Activated T-cell treated with anti-CD3 and anti-CD28 coated beads, Interleukin-2, amount 50 U/mL, for 48 hours (primary cell): ENCODE measurements at places on chromosomes 2 and 18.
A peak's percentile ranks its signal among the peaks of the same experiment; 100 is the strongest.

GRCh38 chr18:48057018-48057417 is 126.6 kb upstream of the SMAD2 start:
- no peak for DNase-seq

GRCh38 chr2:221529943-221530652 is 42.0 kb downstream of the EPHA4 start:
- DNase-seq = no peak

DNA sequence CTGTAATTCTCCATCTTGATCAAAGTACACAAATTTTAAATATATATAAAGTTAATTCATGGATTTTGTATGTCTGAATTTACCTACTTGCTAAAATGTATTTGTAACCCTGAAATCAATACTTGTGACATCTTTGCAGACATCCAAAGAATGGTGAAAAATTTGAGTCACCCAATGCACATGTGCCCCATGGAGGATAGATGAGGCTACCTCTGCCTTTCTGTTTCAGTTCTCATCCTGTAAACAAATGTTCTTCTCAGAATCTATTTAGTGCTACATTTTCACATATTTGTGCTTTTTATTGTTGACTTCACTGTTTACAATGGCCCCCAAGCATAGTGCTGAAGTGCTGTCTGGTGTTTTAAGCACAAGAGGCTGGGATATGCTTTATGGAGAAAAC is 171.5 kb downstream of the LRATD1 start:
- DNase-seq = no peak

DNA sequence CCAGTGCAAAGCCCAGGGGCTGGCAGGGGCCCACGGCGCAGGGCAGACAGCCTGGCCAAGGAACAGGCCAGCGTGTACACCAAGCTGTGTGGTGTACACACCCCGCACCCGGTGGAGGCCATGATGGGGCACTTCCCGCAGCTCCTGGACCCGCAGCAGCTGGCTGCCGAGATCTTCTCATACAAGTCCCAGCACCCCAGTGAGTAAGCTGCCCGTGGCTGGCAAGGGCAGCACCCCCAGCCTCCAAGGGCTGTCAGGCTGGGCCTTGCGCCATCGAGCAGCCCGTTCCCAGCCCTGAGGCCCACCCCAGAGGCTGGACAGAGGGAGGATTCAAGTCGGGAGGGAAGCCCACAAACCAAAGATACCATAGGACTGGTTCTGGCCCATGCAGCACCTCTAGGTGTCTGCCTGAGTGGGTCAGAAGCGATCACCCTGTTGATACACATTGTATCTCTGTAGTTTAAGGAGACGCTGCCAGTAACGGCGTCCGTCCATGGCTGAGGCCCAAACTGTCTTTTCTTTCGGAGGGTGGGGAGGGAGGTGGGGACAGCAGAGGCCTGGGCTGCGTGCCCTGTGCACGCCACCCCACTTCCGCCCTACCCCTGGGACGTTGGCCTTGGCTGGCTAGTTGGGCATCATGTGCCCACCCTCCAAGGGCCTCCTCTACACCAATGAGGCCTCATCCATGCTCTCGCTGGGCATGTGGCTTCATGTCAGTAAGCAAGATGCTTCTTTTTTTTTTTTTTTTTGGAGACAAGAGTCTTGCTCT is 16.8 kb upstream of the MTERF4 start:
- DNase-seq = no peak

DNA sequence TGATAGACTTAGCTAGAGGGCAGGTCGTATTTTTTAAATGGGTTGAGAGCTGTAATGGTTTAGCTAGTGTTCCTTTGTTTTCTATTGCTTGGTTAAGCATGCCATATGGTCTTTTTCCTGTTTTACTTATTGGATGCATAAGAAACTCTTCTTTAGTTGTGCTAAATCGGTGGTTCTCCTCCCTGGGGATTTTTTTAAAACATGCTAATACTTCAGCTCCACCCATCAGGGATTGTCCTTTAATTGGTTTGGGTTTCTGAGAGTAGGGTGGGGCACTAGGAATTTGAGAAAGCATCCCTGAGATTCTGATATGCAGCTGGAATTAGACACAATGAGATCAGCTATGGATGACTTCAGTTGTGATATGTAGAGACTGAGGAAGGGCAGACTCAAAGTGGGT is 497.2 kb downstream of the THSD7B start:
- no peak for DNase-seq

DNA sequence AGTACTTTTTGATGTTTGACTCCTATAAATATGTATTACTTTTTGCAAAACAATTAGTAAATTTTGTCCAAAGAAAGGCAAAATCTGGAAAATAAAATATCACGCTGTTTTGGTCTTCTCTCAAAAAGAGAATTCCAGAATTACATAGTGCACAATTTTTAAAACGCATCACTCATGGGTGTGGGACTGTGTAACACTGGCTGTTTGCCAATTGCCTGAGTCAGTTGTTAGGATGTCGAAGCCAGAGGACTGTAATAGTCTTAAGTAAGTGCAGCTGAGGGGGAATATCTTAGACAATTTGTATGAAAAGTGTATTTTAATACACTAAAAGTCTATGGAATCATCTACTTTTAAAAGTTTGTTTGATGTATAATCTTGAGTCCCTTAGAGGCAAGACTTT is 24.1 kb upstream of the EPHA4 start:
- no peak for DNase-seq

GRCh38 chr2:168613551-168613950 is 157.5 kb downstream of the CERS6 start:
- DNase-seq = no peak

DNA sequence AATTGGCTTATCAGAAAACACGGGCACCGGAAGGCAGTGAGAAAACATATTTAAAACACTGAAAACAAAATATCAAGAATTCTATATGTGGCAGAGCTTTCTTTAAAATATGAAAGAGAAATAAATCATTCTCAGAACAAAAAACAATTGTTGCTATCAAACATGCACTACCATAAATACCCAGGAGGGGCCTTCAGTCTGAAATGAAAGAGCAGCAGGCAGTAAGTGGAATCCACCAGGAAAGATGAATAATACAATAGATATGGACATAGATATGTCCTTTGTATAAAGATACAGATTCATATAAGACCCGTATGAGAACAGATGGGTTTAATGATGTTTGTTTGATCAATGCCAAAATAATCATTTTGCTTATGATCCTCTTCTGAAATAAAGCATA is 142.0 kb downstream of the TMEM18 start:
- no peak for DNase-seq

GRCh38 chr2:96138179-96139145 is at the start of gene ASTL:
ASTL (minus strand) TSS chr2:96138502; CDS start chr2:96138436, 66 bp downstream.
- peak; percentile 77 for DNase-seq

DNA sequence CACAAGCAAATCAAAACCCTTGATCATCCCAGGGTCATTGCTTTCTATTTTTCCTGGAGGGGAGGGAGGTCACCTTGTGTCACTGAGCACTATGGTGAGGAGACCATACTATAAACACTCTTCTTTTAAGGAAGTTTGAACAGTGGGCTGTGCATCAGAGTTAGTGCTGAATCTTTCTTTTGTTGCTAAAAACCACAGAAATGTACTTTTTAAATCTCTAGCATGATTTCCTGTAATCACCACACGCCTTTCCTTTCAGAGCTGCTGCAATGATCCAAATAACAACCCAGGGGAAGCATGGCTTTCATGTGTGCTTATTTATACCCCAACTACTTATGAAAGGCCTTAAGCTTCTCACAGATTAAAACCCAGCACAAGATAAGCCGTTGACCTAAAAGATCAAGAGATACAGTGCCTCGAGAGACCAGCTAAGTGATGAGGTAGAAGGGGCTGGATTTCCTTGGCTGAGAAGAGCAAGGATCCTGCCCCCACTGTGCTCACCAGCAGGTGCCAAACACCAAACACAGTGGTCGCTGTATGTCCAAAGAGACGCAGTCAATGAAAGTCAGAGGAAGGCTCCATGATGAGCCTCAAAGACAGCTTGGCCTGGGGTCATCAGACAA is 34.7 kb downstream of the TRABD2A start:
- DNase-seq = no peak

GRCh38 chr2:64359892-64360657 is 93.9 kb upstream of the LGALSL start:
- DNase-seq = peak; percentile 82

- DNase-seq = no peak
Measured at GRCh38 chr2:197284956-197285355, 25.6 kb downstream of the ANKRD44 start.

DNA sequence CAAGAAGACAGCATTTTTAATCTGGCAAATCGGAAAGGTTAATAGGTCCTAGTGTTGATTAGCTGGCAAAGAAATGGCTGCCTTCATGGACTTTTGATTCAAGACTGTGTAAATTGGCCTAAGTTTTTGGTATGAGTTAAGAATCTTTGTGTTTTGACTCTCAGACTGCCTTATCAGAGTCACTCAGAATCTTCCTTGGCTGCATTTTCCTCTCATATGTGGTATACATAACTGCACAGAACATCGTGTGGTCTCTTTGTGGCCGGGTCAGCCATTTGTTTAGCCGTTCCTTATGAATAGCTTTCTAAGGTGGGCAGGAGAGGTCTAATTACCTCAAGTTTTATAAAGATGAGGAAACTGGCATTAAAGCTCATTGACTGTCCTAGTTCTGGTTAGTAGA is 30.1 kb downstream of the CAB39 start:
- no peak for DNase-seq

- peak; percentile 36 for DNase-seq
Measured at GRCh38 chr18:36296650-36297416, 680 bp upstream of the FHOD3 start.

DNA sequence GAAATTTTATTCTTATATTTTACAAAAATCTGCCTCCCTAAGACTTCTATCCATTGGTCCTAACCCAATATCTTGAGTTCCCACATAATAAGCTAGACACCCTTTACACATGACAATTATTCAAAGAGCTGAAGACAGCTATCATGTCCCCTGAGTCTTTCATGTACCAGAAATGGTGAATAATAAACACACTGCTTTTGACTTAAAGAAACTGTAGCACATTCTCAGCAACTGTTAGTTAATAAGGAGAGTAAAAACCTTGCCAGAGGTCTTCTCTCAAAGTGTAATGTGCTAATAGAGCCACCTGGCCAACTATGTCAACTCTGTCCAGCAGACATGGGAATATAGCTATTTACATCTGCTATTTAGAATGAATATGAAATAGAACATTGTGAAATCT is 109.7 kb upstream of the ARL5A start:
- DNase-seq = no peak

DNA sequence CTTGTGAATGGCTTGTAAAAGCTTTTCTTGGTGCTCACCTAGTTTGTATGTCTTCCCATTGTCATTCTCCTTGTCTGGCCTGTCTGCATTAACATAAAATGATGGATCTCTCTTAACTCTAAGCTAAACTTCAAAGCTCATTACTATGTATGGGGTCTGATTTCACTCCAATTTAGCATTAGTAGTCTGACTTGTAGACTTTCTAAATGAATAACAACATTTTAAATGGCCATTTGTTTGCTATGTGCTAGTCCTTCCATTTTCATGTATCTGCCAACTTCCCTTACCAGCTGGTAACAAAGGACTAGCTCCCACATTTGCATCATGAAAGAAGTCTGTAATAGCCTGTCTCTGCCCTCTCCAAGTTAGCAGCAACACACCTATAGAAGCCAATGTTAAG is 324.2 kb upstream of the RGPD4 start:
- DNase-seq = no peak

DNA sequence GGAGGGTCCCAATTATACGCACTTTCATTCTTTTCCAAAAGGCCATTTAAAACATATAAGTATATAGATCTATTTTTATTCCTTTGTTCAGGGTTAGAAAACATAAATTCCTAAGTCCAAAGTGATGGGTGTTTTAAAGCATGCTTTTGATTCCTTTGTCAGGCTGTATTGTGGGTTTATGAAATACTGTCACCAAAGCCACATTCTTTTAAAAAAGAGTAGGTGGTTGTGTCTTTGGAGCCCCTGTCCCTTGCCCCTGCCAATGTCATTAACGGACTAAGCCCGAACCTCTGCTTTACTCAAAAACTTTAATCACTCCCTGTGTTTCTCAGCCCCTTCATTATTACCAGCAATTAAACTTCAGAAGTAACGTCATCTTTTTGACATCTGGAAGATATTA is 104.9 kb upstream of the APCDD1 start:
- DNase-seq = no peak

DNA sequence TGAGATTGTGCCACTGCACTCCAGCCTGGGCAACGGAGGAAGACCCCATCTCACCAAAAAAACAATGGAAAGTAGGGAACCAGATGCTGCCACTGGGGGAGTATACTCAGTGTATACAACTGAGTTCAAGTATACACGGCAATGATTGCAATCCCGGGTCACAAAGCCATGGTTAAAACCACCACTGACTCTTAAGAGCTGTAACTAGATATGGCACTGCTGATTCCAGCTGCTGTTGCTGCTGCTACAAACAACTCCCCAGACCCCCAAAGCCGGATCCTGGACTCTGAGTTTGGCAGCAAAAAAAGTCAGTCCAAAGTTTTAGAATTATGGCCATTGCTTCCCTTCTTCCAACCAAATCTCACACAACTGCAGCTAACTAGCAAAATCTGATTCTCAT is 43.7 kb upstream of the COX7A2L start:
- DNase-seq = no peak

GRCh38 chr2:228590681-228591080 is 409.2 kb upstream of the SPHKAP start:
- no peak for DNase-seq

DNA sequence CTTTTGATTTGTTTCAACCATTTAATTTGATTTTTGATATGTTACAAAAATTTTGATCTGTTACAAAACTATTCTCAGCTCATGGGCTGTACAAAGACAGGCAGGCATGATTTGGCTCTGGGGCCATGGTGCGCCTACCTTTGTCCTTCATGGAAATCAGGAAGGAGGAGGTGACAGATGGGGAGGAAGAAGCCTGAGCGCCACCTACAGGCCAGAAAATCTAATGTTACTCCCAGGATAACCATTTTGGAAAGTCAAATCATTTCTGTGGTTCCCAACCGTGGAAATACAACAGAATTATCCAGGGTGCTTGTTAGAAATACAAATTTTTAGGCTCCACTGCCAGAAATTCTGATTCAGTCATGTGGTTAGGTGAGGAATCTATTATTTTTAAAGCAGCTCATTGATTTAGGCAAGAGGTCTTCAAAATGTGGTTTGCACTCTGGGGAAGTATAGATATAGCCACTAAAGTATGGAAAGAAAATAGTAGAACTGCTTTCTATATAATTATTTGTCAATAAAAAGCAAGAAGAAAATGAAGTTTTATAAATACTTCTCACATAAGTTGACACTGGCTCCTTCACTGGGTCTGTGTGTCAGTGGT is 93.9 kb downstream of the EVA1A start:
- peak; percentile 35 for DNase-seq

GRCh38 chr2:168962636-168963035 is 61.5 kb downstream of the G6PC2 start:
- no peak for DNase-seq
